Germinal center (tissue), 1 donor: ENCODE measurements at places on chromosomes 16 and 17.

DNA sequence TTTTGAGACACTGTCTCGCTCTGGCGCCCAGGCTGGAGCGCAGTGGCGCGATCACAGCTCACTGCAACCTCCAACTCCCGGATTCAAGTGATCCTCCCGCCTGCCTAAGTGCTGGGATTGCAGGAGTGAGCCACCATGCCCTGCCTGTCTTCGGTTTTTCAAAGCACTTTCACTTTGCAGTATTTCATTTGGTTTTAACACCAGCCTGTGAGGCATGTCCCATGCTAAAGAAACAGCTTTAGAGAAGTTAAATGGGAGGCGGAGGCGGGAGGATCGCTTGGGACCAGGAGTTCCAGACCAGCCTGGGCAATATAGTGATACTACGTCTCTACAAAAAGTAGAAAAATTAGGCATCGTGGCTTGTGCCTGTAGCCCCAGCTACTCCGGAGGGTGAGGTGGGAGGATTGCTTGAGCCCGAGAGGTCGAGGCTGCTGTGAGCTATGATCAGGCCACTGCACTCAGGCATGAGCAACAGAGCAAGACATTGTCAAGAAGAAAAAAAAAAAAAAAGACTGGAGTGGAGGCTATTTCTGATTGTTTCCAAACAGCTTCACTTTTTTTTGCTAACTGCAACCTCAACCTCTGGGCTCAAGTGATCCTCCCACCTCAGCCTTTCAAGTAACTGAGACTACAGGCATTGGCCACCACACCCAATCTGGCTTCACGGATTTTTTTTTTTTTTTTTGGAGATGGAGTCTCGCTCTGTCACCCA, 1.3 kb downstream of the METTL23 start:
- DNase-seq: no peak

- no peak for DNase-seq
These were observed 58.3 kb downstream of the RAI1 start for GRCh38 chr17:17739388-17740066.

GRCh38 chr17:7026471-7027115, 3.7 kb downstream of the BCL6B start:
- DNase-seq: no peak

- no peak for DNase-seq
These were observed 390 bp upstream of the UNC13D start for GRCh38 chr17:75844530-75845057.

DNA sequence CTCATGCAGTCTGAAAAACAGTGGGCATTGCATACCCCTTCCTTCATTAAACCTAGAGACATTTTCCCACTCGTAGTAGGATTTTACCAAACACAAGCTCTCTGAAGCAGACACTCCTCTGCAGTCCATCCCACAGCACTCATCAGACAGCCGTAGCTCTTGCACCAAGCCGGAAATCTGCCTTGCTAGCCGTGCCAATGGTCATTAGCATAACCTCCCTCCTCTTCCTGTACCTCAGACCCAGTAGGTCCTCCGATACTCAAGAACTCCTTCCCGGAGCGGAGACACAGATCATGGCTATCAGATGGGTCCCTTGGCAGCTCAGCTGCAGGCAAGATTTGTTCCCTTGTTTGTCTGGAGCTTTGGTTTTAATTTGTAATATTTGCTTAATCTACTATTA, 483.1 kb upstream of the PSMD7 start:
- no peak for DNase-seq

- DNase-seq: no peak
These were observed 40.7 kb upstream of the STH start for GRCh38 chr17:45958307-45958706.

- no peak for DNase-seq
These were observed 66.7 kb downstream of the SOX9 start for GRCh38 chr17:72187556-72187955.

DNA sequence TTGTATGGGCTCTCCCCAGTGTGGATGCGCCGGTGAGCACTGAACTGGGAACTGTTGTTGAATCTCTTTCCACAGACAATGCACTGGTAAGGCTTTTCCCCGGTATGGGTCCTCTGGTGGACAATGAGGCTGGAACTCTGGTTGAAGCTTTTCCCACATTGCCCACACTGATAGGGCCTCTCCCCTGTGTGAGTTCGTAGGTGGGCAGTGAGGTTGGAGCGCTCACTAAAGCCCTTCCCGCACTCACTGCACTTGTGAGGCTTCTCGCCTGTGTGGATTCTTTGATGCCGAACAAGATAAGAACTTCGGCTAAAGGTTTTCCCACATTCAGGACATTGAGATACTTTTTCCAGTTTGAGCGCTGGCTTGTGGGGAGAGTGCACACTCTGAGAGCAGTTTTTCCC, 17.8 kb downstream of the ZSCAN32 start:
- no peak for DNase-seq

GRCh38 chr17:43818966-43819365, 14.0 kb downstream of the MPP3 start:
- no peak for DNase-seq

GRCh38 chr17:51170736-51171135, 4.5 kb downstream of the NME2 start:
- no peak for DNase-seq

GRCh38 chr17:28579526-28579925, 2.8 kb upstream of the ALDOC start:
- DNase-seq: no peak

DNA sequence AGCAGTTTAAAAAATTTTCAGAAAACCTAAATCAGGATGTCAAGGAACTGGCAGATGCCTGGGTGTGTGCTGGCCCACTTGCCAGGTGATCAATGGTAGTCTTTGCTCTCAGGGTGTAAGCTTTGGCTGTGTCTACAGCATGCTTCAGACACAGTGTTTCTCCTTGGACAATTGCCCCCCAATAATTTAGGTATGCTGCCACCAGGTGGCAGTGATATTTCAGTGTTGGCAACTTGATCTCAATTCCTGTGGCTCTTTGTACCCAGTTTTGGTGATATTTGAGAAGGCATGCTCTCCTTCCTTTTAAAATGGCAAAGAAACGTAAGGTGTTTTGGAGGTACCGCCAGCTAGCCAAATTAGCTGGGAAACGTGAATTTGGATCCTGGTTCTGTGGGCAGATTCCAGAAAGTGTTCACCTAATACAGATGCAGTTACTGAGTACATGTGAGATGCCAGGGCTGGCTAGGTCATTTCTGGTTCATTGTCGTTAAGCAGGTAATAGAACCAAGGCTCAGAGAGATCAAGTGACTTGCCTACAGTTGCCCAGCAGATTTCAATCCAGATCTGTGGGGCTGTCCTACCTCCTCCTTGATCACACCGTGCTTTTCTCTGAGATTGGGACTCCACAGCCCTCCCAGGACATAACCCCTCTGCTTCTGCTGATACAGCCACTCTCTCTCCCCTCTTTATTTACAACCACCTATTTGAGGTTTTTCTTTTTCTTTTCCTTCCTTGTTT, 155.6 kb upstream of the PLCG2 start:
- peak; percentile 63 for DNase-seq

DNA sequence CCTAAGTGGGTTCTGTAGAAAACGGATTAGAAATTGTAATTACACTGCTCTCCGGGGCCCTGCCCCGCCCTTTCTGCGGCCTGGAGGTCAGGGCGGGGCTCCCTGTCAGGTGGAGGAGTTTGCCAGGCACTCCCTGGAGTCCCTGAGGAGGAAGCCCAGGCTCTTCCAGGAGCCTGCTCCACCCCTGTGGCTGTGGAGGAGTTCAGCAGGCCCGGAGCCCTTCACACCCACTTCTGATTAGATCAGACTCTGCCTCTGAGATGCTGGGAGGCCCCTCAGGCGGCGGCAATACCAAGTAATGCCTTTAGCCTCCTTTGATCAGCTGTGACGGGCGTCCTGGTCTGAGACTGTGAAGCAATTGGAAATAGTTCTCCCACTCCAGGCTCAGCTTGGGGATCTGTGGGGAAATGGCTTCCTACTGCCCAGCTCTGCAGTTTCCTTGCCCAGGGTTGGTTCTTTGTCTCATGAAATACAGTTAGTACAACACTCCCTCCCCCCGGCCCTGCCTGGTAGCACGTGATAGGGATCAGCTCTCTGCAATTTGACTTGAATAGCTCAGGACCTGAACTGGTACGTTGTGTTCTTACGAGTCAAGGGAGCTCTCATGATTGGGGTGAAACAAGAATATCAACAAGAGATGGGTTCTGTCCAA, 22.3 kb downstream of the BAIAP2 start:
- no peak for DNase-seq

- no peak for DNase-seq
These were observed 44.0 kb downstream of the ZNF276 start for GRCh38 chr16:89765292-89765830.

GRCh38 chr16:3645504-3646347, 8.8 kb upstream of the DNASE1 start:
- DNase-seq: no peak

DNA sequence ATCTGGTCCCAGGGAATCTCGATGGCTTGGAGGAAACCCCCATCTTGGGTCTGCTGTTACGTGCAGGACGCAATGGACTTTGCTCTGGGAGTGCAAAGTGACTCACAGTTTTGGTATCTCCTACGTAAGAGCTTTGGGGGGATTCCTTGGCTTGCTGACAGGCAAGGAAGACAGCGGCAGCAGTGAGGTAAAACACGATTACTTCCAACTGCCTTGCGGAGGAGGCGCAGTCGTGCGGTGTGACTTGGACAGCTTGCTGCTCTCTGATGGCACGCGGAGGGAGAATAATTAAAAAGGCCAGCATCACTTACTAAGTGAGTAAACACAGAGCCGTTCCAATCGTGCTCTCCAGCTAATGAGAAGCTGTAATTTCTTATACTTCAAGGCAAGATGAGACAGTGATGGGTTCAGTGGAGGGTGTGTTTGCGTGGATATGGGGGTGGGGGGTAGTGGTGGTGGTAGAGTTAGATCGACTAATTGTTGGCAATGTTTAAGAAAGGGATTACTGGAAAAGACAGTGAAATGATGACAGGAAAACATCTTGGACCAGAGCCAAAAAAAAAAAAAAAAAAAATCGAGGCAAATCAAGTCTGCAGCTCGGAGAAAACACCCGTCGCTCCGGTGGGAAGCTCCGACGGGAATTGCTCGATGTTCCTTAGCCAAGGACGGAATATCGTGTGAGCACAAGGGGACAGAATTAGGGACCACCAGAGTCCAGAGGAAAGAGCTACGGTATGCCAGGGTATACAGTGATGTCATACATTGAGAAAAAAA, 184.8 kb upstream of the ZFHX3 start:
- no peak for DNase-seq

GRCh38 chr16:3157229-3158025, 22.6 kb downstream of the ZNF213 start:
- peak; percentile 26 for DNase-seq

GRCh38 chr17:13631529-13631928, 29.8 kb upstream of the HS3ST3A1 start:
- no peak for DNase-seq

- no peak for DNase-seq
These were observed 251.1 kb downstream of the SEC14L1 start for GRCh38 chr17:77391668-77392375.

DNA sequence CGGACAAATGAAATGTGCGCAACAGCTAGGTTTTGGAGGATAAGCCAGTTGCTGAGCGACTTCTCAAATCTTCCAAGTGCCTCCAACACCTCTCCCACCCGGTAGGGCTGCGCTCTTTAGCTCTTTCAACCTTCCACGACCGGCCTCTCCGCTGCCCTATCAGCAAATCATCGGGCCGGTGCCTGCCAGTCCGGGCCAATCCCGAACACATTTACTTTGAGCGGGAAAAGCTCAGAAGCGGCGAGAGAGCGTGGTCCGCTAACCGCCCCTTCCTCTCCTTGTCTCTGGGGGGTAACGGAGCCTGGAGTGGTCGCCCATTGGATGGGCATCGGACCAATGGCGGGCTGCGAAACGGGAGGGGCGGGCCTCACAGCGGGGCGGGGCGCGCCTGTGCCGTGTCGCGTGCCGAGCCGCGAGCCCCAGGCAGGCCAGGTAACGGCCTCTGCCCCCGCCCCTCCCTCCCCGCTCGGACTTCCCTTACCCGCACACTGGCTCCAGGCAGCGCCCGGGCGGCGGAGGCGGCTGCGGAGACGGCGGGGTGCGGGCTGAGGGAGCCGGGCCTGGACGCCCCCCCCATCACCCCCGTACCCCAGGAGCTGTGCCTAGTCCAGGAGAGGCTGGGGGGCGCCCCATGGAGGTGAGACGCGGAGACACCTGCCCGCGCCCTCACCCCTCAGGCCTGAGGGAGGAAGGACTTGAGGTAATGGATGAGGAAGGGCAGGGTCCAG, at the start of gene MEIOC:
MEIOC (plus strand) TSS at position 486 of the 728 bp plus-strand sequence; CDS start at position 632, 146 bp downstream.
- DNase-seq: peak; percentile 80

GRCh38 chr17:78501241-78502036, 75.8 kb downstream of the DNAH17 start:
- DNase-seq: no peak

DNA sequence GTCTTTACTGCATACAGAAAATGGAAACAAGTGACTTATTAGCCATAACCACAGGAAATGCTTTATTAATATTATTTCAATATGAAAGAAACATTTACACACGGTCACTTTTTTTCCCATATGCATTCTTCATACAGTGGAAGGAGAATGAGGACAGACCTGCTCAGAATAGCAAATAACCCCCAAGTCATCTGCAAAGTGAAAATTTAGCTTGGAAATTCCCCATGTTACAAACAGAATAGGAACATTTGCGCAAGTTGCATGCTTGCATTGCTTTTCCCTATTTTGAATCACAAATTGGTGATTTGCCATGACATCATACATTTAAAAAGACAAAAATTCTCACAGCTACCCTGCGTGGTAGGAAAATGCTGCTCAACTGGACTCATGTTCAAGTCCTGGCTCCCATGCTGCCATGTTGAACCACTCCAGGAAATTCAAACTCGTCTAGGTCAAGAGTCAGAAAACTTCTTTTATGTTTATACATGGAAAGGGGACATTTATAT, 102.0 kb downstream of the GP2 start:
- DNase-seq: no peak

DNA sequence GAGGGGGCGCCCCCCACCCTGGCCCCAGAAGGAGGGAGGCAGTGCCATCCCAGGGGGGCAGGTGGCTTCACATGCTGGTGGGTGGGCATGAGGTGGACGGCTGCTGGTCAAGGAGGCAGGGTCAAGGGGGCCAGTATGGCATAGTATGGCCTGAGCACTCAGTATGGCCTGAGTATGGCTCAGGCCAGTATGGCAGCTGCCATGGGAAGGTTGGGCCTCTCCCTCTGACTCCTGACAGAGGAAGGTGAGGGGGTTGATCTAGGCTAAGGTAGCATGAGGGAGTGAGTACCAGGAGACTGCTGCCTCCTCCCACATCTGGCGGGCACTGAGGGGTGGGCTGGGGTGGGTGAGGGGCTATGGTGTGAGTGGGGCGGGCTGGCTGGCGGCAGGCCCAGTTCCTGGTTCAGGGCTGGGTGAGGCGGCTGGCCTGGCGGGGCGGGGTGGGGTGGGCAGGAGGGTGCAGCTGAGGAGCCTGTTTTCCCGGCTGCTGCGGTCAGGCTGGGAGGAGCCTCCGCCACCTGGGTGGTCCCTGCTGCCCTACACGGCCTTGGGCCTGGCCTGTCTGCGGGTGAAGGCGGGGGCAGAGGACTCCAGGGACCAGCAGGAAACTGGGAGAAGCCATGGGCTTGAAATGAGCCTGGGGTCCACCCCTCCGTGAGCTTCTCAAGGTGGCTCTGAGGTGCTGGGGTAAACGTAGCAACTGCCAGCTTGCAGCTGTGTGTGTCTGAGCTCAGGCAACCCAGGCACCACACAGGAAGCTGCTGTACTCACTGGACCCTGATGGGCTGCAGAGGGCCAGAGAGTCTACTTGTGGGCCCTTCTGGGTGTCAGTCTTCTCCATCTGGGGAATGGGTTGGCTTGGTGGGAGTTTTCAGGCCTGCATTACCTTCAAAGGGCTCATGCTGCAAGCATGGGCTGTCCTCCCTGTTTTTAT, 57.0 kb downstream of the RAI1 start:
- no peak for DNase-seq
